ENCODE measurements at places on chromosomes 13 and 19.

DNA sequence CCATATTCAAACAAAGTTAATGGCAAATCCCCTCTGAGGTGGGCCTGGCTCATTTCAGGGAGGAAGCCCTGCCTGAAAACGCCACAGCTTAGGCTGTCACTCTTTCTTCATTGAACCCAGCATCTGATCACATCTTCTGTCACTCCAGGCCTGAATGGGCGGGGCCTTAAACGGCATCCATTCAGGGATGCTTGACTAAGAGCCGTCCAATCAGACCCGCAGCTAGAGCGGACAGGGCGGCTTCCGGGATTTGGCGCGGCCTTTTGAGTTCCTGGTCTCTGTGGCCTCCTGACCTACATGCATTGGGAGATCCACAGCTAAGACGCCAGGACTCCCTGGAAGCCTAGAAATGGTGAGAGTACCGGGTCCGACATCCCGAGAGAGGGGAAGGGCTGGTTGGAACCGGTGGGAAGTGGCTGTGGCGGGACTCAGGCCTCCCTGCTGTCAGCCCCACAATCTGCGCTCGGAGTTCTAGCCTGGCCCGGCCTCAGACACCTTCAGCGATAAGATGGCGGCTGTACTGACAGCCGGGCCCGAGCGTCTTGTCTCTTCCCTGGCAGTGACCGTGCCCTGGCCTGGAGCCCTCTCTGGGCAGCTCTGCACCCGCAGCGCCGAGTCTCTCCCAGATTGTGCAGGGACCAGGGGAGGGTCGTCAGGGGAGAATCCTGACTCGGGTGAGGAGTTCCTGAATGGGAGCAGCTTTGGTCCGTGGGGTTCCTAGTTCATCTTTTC lies at the start of gene ZNF723:
Gene ZNF723 (plus strand): TSS at position 261 of the 732 bp plus-strand sequence. CDS start 89 bp downstream, at position 350.
- DNase-seq, result no peak

DNA sequence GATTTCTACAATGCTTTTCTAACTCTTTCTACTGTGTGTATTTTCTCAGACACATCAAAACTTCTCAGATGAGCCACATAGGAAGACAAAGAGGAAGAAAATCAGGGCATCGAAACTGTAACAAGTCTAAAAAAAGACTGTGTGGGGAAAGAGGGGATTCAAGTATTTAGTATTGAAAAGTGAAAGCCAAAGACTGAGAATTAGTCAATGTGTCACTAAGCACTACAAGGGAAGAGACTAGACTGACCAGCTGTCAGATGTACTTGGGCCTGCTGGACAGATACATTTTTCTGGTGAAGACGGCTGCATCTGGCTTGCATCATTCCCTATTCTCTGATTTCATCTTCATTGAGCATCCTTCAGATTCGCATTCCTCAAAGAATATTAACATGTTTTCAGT lies 25.4 kb downstream of the COMMD6 start:
- no peak for DNase-seq

DNA sequence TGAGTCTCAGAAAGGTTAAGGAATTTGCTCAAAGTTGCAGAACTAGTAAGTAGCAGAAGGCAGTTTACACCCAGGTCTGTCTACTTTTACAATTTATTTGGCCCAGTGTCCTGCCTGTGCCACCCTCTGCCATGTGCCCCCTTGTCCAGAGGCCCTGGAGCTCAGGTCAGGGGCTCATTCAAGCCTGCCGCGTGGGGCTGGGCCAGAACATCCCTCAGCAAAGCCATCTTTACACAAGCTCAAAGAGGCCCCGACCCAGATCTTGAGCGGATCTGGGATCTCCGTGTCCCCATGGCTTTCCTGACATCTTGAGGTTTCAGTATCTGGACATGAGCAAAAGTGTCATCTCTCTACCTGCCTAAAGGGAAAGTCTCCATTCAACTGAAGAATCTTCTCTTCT lies 76.4 kb upstream of the VSTM2B start:
- no peak for DNase-seq

DNA sequence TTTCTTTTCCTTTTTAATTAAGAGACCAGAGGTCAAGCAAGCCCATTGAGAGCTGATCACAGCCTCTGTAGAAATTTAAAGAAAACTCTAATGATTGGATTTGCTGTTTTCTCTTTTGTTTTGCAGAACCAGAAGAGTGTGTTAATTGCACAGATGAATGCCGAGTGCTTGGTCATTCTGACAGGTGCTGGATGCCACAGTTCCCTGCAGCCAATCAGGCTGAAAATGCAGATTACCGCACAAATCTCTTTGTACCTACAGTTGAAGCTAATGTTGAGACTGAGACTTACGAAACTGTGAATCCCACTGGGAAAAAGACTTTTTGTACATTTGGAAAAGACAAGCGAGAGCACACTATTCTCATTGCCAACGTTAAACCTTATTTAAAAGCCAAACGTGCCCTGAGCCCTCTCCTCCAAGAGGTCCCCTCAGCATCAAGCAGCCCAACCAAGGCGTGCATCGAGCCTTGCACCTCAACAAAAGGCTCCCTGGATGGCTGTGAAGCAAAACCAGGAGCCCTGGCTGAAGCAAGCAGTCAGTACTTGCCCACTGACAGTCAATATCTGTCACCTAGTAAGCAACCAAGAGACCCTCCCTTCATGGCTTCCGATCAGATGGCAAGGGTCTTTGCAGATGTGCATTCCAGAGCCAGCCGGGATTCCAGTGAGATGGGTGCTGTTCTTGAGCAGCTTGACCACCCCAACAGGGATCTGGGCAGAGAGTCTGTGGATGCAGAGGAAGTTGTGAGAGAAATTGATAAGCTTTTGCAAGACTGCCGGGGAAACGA lies 93.1 kb downstream of the PCDH17 start:
- DNase-seq, result no peak

GRCh38 chr19:2167896-2168618 lies 4.3 kb downstream of the DOT1L start:
- DNase-seq, result no peak

DNA sequence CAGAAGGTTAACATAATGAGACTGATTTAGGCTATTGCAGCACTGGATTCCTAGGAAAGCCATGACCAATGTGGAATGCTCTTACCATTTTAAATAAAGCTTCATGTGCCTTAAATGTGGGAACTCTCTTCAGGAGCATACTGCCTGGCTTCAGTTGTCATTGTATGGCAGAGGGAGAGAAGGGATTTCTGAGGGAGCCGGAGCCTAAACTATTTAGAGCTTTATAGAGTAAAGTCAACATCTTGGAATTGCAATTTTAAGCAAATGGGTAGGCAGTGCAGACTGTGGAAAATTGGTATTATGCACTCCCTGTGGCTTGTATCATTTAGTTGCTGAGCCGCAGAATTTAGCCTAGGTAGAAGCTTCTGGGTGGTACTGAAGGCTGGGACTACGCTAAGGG lies 2041.4 kb downstream of the PCDH9 start:
- no peak for DNase-seq

- no peak for DNase-seq
Measured at GRCh38 chr19:34193439-34193838, 21.1 kb downstream of the LSM14A start.

GRCh38 chr13:97328222-97328790 lies 105.7 kb upstream of the RAP2A start:
- DNase-seq, result no peak

DNA sequence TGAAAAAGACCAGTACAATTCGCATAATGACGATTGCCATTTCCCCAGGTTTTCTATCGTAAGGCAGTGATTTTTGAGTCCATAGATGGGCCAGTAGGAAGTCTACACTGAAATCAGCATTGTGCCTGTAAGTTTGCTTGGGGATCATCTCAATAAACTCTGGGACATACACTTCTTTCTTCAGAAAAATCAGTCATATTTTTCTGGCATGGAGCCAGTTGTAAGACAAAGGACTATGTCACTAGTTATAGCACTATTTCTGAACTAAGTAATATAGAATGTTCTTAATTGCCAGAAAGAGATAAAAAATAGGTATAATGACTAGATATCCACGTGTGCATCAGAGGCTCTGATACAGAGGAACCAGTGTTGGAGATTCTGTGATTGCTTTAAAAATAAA lies 243.5 kb downstream of the LMO7 start:
- no peak for DNase-seq

DNA sequence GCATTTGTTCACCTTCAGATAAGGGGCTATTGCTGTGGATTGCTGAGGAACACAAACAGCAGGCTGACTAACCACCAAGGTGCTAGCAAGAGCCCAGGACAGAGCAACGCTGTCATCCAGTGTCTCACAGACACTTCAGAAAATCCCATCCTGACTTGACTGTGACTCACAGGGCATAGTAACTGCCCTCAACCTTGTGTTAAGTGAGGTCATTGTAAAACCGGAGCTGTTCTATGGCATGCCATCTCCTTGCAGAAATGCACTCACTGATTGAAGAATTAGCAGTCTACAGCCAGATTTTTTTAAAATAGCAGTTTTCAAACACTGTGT lies 51.1 kb downstream of the TNFRSF19 start:
- DNase-seq, result no peak
